Activated CD4-positive, alpha-beta T cell treated with anti-CD3 and anti-CD28 coated beads, Interleukin-10, Interleukin-2, amounts not matched to agents 100 ng/mL and 50 ng/mL, durations not matched to agents 16 hours and 8 hours (primary cell): ENCODE measurements at places on chromosomes 3 and 15.

- peak; percentile 60 for DNase-seq
These were observed 43.9 kb upstream of the PLXND1 start for GRCh38 chr3:129650256-129650872.

GRCh38 chr3:190368881-190369280 lies 19.1 kb upstream of the CLDN16 start:
- DNase-seq = no peak

GRCh38 chr3:192675958-192676649 lies 51.2 kb downstream of the FGF12 start:
- peak; percentile 73 for DNase-seq

GRCh38 chr3:6605227-6605626 lies 255.7 kb upstream of the GRM7 start:
- DNase-seq = no peak

GRCh38 chr15:98946301-98947255 lies 61.0 kb downstream of the PGPEP1L start:
- no peak for DNase-seq

DNA sequence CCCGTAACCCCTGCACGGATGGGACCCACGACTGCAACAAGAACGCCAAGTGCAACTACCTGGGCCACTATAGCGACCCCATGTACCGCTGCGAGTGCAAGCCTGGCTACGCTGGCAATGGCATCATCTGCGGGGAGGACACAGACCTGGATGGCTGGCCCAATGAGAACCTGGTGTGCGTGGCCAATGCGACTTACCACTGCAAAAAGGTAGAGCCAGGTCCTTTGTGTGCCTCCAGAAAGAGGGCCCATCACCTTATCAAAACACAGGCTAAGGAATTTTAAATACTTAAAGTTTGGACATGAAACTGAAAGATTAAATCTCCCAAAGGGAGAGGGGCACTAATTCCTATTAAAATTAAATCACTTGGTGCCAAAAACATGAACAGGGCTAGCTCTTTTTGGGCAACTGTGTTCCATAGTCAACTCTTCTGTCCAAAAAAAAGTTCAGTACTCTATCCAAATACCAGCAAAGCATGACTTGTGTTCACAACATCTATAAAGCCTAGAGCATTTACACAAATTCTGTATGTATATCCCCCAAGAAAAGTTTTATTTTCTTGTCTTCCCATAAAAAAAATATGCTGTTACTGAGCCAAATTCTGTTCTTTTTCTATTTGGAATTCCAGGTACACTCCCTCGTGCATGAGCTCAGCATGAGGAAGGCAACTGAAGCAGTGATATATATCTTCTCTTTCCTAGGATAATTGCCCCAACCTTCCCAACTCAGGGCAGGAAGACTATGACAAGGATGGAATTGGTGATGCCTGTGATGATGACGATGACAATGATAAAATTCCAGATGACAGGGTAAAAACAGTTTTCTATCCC lies 9.2 kb downstream of the THBS1 start:
- DNase-seq = no peak

DNA sequence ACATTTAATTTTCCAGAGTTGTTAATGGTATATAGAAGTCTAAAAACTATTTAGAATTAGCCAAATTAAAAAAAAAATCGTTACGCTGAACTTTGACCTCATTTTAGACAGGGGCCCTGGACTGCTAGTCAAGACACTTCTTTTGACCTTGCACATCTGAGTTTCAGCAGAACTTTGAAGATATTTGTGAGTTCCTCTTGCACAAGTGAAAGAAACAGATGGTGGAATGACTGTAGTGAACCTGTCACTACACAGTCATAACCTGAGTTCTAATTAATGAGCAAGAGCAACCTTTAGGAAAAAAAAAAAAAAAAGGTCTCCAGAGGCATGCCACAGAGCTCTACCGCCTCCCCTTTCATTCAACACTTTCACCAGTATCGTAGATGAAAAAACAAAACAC lies 5.3 kb downstream of the MYO5C start:
- peak; percentile 30 for DNase-seq

DNA sequence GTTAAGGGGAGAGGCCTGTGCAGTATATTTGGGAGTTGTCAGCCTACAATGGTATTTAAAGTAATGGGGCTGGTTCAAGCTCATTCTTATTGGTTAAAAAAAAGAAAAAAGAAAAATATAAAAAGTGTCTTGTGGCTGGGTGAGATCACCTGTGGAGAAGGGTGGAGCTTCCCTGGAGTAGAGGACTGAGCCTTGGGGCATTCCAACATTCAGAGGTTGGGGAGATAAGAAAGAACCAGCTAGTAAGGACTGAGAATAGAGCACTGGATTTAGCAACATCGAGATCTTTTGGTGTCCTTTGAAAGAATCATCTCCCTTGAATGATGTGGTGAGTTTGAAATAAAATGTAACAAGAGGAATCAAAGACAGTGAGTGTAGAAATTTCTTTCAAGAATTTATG lies 5.2 kb downstream of the SLC49A4 start:
- no peak for DNase-seq

DNA sequence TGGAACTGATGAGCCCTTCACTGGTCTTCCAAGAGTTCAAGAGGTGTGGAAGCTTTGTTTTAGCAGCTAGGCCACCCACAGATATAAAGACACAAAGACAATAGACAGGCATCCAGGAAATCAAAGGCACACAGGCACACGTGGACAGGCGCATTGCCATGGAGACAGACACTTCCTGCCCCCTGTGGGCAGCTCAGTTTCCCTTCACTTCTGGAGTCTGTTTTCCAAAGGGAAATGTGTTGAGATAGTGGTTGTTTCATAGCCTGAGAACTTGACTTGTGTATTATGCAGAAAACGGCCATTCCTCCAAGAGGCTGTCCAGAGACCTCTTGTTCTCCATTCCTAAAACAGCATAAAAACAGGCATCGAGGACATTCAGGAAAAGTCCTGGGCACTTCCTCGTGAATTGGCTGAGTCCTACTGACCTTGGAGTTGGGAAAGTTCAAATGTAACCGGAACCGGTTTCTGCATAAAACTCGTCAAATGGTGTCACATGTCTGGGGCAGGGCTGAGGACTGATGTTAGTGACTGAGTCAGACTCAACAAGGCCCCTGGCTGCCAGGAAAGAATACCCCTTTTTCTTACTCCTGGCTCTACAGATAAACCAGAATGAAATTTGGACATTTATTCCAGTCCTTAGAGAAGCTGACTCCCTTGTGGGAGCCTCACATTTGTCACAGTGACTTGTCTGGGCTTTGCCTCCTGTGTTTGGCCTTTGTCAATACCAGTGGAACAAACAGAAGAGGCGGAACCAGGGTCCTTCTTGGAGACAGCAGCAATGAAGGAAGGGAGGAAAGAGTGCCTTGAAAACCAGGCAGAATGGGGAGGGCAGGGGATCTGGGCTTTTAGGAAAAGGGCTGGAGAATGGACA lies 1.3 kb downstream of the ALPK3 start:
- DNase-seq = no peak

- DNase-seq = no peak
These were observed 67.3 kb upstream of the ONECUT1 start for GRCh38 chr15:52857471-52857870.

DNA sequence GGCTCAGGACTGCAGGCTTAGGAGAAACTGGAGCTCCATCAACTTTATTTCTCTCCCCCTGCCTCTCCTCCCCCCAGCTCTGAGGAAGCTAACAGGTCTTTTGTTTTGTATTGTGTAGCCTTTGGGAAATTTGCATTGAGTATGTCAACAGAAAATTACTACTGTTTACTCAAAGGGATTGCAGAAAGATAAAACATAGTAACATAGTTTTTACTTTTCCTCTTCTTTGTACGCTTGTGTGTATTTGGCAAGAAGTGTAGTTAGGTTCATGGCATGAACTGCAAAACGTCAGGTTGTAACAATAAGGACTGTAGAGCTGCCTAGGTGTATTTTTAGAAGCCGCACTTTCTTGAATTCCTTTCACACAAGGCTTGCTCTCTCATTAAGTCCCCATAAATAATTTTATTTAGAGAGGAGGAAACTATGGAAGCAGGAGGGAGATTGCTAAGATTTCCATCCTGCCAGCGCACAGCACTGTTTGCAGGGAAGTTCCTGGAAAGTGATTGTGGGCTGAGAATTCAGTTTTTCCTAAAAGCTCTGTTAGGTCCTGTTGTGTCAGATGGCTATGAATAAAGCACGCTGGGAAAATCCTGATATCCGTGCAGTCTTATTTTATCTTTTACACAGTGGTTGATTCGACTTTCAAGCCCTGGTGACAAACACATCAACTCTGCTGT lies 21.1 kb upstream of the SATB1 start:
- DNase-seq = no peak

- DNase-seq = no peak
These were observed 25.7 kb upstream of the MYRIP start for GRCh38 chr3:39783680-39784079.

GRCh38 chr3:172119266-172119969 lies 80.0 kb downstream of the FNDC3B start:
- no peak for DNase-seq

DNA sequence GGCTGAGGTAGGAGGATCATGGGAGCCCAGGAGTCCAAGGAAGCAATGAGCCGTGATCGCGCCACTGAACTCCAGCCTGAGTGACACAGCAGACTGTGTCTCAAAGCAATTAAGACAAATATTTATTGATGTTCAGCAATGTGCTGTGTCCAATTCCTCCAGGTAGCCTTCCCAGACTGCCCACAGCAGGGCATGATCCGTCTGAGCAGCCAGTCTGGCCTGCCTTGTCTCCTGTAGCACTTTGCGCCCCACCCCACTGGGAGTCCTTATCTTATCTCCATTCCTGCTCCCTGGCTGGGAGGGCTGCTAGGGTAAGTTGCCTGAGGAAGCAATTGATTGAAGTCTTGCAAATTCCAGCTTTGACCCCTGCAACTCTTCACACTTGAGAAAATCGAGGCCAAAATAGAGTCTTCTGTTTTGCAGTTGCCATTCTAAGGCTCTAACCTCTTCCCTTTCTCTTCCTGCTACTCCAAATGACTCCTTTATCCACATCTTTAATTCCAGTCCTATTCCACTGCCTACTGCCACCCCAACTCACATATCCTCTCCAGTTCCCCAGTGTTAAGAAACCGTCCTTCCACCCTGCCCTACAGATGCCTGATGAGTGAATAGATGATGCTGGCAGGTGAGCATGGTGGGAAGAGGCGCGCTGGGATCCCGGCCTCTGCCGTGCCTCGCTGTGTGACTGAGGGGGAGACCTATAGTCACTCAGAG lies 26.9 kb upstream of the LCTL start:
- no peak for DNase-seq

GRCh38 chr3:47601281-47601680 lies 22.6 kb upstream of the CSPG5 start:
- no peak for DNase-seq

DNA sequence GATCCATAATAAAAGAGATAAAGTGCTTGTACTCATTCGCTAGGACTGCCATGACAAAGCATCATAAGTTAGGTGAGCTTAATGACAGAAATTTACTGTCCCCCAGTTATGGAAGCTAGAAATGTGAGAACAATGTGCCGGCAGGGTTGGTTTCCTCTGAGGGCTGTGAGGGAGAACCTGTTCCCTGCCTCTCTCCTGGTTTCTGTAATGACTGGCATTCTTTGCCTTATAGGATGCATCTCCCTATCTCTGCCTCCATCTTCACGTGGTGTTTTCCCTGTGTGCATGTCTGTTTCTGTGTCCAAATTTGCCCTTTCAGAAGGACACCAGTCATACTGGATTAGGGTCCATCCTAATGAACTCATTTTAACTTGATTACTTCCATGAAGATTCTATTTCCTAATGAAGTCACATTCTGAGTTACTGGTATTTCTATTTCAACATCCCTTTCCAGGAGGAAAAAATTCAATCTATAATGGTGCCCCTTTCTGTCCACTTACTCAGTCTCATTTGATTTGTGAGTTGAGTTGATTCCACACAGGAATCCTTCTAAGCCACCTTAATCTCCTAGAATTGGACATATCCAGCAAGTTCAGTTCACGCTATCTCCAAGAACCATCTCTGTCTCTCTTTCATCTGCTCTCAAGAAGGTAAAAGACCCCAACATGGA lies 71.2 kb upstream of the LIPC start:
- no peak for DNase-seq

GRCh38 chr3:195802261-195802701 lies 9.4 kb downstream of the MUC4 start:
- peak; percentile 54 for DNase-seq

GRCh38 chr3:9409981-9410854 lies 12.8 kb downstream of the SETD5 start:
- DNase-seq = no peak
